ENCODE measurements at places on chromosomes 2 and 18.

- no peak for DNase-seq
These were observed 634 bp downstream of the SPATS2L start for GRCh38 chr2:200306931-200307723.

GRCh38 chr2:203909261-203909967 lies 27.1 kb upstream of the ICOS start:
- DNase-seq, result peak; percentile 56

DNA sequence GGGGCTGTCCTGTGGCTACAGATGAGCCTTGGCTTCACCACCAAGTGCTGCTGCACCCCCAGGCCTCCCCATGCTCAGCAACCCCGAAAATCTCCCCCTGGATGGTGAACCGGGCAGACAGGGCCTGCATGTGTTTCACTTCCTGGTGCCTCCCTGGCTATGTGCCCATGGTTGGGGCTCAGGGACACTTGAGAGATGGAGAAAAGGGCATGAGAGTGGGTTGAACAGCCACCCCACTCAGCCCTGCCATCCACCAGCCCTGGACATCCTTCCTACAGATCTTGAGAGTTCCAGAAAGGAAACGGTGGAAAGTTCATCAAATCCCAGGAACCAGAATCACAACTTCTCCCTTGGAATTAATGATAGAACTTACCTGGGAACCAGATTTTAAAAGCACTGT lies 74.7 kb upstream of the TEX51 start:
- no peak for DNase-seq

DNA sequence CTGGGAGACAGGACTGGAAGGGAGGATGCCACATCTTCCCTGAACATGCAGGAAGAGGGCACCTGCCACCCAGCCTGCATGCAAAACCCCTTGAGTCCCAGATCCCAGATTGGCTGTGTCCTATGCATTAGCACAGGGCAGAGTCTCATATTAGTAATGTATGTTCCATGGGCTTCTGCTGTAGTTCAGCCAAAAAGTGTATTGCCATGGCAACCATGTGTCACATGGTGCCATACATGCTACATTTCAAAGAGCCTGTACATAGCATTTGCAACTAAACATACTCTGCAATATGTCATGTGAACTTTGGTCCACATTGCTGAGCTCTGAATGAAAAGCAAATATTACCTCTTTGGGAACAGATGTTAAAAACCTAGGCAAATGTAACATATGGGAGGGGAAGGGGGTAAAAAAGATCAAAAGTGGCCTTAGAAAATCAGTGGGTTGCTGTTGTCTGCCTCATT lies 78.4 kb downstream of the DPP4 start:
- DNase-seq, result no peak

GRCh38 chr2:85699325-85699724 lies 5.2 kb downstream of the GNLY start:
- DNase-seq, result no peak

DNA sequence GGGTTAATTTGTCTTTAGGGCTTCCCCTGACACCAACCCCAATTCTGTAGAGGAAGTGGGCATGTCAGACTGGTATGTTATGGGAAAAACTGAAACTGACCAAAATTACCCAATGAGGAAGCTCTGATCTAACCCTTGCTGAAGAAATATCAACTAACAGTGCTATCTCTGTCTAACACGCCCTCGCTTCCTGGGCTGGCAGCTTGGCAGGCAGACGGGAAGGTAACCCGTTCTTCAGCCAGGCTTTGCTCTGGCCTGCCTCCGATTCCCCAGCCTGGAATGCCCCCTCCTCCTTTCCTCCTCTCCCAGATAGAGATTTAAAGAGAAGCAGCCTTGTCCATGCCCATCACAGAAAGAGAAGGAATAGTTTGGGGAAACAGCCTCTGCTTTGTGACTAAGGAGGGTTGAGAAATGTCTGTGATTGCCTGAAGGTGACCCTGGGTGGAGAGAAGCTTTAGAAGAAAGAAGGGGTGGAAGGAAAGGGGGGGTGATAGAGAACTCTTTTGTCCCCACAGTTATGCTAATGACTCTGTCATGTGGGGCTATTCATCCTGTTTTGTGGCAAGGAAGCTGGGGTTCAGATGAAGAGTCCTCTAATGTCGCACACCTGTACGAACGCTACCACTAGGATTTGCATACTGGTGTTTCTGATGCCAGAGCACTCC lies 15.4 kb downstream of the HK2 start:
- DNase-seq, result no peak

DNA sequence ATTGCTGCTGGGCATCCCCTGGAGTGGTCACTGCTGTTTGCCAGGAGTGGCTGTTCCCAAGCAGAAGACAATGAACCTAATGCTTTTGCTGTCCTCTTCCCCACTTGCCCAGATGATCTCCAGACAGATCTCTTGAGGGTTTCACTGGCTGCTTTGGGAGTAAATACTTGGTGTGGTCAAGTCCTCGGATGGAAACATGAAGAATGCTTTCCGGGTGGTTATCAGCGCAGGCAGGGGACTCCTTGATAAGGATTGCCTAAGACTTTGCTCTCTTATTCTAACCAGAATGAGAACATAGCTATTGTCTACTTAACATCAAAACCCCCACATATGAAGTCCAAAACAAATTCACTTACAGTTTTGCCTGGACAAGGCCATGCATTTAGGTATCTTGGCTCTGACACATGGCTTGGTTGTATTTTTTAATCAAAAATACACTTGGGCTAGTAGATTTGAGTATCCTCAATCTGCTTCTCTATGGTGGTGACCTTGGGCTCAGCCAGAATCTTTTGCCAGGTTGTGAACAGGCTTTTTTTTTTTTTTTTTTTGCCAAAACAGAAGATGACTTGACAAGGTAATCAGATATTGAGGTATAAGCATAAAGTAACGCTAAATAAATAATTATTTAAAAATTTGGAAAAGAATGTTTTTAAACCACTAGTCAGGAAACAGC lies 34.8 kb upstream of the MYO3B start:
- DNase-seq, result no peak

DNA sequence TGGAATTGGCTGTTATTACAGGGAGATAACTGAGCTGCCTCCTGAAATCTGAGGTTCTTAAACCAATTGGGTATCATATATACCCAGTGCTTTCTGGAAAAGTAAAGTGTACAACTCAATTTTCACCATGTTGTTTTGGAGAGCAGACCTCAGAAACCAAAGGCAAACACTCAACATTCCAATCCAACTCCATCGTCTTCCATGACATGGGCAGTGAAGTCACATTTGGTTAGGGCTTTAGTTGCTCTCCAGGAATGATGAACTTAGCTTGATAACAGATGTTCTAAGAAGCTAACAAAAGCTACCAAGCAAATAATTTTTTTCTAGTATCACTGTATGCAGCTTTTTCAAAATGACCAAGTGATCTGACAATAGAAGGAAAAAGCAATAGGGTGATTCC lies 107.0 kb upstream of the SLC35G4 start:
- DNase-seq, result peak; percentile 68

GRCh38 chr2:240956171-240956934 lies 42.1 kb upstream of the SNED1 start:
- no peak for DNase-seq

DNA sequence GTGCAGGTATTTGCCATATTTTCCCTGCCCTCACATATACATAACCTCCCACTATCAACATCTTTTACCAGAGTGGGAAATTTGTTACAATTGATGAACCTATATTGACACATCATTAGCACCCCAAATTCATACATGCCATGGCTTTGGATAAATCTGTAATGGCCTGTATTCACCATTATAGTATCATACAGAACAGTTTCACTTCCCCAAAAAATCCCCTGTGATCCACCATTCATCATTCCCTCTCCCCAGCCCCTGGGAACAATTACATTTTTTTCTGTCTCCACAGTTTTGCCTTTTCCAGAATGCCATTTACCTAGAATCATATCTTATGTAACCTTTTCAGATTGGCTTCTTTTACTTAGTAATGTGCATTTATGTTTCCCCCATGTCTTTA lies 494.5 kb downstream of the RNF144A start:
- no peak for DNase-seq

DNA sequence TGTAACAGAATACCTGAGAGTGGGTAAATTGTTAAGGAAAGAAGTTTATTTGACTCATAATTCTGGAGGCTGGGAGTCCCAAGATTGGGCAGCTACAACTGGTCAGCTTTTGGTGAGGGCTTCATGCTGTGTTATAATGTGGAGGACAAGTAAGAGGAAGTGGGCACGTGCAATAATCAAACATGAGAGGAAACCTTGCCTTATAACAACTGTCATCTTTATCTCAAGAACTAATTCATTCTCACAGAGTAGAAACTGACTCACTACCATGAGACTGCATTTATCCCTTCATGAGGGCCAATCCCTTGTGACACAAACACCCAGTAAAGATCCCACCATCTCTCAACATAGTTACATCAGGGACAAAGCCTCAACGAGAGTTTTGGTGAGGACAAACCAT lies 318.1 kb upstream of the NT5C1B start:
- no peak for DNase-seq

DNA sequence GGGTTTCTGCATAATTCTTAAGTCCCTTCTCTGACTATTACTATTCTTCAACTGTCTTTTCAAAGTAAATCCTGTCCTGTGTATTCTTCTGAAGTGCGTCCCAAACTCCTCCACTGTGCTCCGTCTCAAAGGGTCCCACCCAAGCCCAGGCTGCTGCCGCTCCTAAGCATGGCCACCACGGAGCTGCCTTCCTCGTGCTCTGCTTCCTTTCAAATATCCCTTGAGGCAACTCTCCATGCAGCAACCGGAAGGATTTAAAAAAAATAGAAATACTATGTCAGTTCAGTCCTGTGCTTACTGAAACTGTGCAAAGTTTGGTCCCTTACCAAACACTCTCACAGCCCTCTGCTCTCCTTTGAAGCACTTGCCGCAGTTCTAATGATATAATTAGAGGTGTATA lies 116.1 kb downstream of the NOL10 start:
- DNase-seq, result no peak

DNA sequence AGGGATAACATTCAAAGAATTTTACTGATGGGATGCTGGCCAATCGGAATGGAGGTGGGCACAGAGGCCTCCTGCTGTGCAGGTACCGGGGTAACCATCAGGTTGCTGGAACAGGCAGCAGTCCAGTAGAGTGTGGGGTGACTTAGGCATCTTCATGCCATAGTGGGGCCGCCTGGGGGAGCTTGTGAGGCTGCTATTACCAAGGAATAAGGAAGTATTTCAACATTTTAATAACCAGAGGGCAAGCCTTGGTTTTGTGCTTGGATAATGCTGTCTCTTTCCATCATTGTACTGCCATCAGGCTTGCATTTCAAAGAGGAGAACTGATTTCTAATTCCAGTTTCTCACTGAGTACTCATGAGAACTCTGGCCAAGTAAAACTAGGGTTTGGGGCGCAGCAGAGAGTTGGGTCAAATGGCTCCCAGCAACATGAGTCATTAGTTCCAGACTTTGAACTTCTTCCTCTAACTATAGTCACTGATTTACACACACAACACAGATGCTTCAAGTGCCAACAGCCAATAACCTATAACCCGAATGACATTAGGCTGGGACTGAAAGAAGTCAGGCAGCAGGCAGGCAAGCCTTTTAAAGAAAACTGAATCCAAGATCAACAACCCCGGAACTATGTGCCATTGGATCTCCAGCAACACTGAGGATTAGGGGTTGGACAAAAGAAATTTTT lies 56.1 kb upstream of the FHL2 start:
- DNase-seq, result peak; percentile 89

- DNase-seq, result peak; percentile 59
These were observed 27.6 kb upstream of the CALCRL start for GRCh38 chr2:187475499-187476248.

GRCh38 chr2:198476007-198476406 lies 671.6 kb downstream of the PLCL1 start:
- no peak for DNase-seq
